NCI-H1105 treated with DMSO at 0.1 percent for 48 hours (cell line): ENCODE measurements at places on chromosomes 7 and 10.

- no peak for DNase-seq
Measured at GRCh38 chr7:152015600-152015999, 9.9 kb upstream of the GALNT11 start.

DNA sequence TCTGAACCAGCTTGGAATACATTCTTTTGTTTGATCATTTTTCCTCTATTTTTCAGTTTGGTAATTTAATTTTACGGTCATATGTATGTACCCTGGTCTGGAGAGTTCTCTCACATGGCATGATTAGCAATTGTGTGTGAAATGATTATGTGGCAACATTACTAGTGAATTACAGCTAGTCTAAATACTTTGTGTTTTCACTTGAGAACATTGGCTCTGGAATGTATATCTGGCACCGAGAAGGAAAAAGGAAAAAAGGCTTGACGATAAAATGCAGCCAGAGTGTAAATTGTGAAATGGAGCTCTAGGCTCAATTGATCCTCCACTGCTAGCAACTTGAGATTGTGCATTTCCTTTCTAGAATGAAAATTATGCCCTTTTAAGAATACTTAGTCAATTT lies 397.2 kb downstream of the EXOC4 start:
- DNase-seq, result no peak

DNA sequence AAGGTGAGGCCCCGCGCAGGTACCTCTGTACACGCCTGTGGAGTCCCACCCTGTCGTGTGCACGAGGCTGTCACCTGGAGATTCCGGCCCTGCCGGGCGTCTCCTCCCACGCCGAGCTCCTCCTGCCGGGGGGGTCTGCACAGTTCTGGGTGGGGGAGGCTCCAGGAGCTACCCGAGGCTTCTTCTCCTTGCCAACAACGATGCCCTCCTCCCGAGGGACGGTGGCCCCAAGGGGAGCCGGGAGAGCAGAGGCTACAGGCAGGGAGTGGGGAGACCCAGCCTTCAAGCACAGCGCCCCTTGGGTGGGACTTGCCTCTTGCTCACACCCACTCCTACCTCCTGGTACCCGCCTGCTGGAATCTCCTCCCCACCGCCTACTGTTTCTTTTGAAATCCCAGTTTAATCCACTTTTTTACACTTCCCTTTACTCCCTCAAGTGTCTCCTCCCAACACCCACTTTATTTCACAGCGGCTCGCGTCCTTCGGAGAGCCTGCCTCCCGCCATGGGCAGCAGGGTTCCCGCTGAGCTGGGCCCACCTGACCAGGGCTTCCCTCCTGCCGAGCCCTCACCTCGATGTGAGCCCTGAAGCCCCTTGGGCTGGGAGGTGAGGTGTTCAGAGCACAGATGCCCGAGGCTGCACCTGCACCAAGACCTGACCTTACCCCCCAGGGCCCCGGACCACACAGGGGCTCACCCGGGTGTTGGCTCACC lies 338.1 kb downstream of the DNAJB6 start:
- DNase-seq, result no peak

DNA sequence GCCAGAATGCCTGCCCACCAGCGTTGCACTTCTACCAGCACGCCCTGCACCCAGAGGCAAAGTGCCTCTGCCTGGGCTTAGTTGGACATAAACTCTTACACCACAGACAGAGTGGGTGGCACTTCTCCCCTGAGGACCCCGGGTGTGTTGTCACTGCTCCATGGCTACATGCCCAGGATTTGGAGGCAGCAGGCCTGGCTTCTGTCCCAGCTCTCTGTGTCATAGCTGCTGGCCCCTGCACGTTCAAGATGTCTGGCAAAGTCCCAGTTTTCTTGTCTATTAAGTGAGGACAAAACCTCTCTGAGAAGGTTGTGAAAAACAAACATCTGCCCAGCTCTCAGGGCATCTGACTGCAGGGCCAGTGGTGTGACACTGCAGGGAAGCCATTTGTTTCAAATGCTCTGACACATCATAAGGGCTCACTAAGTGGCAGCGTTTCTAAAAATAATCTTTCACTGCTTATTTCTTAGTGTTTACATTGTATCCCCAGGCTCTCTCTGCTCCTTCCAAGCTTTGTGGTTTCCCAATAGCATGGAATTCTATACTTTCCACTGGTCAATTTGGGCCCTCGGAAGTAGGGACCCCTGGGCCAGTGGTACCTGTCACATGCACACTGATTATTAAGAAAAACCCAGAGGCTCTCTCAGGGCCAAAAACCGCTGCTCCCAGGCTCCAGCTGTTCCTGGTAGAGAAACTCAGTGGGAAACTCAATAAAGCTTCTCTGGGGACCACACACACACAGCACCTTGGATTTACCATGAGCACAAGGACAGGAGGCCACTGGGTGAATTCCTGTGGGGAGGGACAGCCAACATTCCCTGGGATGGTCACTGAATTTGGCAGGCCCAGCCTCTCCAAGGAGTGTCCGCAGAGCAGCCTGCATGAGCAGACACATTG lies 86.2 kb upstream of the ANLN start:
- DNase-seq, result peak; percentile 99

DNA sequence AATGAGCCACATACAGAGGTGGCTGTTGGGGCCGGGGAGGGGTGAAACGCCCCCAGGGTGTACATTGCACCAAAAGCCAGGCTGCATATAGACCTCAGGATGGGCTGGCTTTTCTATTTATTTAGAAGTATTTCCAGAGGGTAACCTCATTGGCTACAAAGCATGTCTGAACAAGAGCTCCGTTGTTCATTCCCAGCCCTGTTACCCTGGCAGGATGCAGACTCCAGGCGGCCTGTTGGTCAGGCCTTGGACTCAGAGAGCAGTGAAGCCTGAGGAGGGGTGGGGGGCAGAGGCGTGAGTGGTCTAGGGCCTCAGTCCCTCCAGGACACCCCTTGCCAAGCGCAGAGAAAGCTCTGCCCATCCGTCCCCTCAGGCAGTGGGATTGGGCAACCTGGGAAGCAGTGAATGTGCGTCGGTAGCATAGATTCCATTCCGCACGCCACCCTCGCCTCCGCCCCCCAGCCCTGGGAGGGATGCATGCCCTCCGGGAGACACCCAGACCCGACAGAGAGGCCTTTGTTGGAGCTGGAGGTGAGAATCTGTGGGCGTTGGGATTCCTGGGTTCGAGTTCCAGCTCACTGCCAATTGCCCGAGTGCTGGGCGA lies 41.9 kb downstream of the TCF7L2 start:
- DNase-seq, result no peak

DNA sequence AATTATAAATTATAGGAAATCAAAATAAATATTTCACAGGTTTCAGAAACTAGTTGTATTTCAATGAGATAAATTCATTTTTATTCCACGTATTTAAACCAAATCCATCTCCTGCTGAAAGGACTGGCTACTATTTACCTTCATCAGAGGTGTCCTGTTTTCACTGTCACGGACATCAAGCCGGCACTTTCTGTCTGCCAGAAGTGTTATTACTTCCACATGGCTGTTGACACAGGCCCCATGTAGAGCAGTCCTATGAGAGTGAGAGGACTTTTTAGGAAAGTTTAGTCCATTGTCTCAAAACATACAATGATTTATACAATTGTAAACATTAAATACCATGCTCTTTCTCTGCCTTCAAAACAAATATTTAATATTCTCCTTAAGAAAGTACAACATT lies 100.4 kb upstream of the ACBD5 start:
- DNase-seq, result no peak

- no peak for DNase-seq
Measured at GRCh38 chr7:92794391-92794790, 42.0 kb downstream of the CDK6 start.

GRCh38 chr10:54530299-54530698 lies 270.7 kb downstream of the PCDH15 start:
- peak; percentile 34 for DNase-seq

DNA sequence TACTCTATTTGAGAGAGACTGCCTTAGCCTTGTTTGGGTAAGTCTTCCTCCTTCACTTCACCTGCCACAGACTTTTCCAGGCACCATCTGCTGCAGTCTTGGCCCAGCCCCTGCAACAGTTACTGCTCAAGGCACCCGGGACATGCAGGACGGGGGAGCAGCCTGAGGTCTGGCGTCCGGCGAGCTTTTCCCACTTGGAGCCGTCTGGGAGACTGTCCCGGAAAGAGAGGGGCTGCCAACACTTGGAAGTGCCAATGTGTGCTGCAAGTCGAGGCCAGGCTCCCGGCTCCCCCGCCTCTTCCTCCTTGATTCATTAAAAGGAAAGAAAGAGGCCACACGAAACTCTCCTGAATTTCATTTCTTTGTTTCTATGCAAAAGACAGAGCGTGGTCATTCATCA lies 13.7 kb downstream of the HTRA1 start:
- no peak for DNase-seq

DNA sequence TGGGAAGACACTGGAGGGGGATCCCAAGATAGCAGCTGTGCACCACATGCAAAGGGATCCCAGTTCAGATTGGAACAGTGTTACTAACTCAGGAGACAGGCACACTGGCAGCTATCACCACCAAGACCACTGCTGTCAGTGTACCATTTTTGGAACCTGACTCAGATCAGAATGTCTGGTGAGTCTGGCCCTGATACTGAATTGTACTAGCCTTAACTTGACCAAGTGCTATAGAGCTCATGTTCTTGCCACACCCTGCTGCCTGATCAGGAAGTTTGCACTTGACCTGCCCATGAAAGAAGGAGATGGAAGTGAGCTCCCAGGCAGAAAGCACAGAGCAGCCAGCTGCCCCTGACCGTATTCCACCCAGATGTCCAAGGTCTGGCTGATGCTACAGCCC lies 4.8 kb upstream of the PRRT4 start:
- no peak for DNase-seq

- DNase-seq, result peak; percentile 65
Measured at GRCh38 chr7:124032369-124033094, at the start of gene TMEM229A. Gene TMEM229A (minus strand): TSS chr7:124033067. CDS start chr7:124033003, 64 bp downstream.

DNA sequence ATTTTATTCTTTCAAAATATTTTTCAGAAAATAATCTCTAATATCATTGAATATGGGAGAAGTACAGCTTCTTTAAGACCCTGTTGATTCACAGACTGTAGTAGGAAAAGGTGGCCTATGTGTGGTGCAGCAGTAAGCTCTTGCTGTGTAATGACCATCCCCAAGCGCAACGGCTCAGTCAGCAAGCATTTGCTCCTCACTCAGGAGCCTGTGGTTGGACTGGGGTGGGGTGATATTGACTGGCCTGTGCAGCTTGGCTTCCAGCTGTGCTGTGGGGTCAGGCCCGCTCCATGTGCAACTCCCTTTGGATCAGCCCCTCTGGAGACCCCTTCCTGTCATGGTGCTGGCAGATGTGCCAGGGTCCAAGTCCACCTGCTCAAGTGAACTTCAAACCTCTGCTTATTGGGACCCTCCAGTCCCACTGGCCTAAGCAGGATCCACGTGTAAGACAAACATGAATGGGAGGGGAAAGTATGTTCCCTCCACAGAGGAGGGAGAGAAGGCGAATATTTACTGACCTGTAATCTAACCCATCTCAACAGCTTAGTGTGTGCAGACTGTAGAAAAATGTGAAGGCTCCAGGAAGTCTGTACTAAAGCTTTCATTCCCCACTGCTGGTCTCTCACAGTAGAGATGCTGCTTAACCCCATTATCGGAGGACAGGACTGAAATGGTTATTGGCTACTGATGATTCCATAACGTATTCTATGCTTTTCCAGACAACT lies 239.7 kb downstream of the WDR37 start:
- DNase-seq, result no peak

DNA sequence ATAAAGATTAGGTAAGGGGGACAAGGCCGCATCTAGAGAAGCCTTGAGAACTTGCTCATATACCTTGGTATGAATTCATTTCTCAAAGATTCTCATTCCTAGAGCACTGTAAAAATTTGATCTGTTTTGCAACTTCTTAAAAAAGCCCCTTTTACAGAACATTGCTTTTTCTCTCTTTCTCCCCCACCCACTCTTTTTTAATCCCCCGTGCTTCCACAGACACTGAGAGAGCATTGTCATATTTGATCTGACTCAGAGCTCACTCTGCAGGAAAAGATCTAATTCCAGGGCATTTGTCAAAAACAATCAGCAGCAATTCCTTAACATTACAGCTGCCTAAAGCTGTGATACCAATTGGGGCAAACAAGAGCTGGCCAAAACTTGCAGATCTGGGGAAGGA lies 92.0 kb downstream of the ARHGAP22 start:
- DNase-seq, result no peak

- DNase-seq, result peak; percentile 35
Measured at GRCh38 chr7:94330269-94331020, 64.2 kb upstream of the COL1A2 start.

DNA sequence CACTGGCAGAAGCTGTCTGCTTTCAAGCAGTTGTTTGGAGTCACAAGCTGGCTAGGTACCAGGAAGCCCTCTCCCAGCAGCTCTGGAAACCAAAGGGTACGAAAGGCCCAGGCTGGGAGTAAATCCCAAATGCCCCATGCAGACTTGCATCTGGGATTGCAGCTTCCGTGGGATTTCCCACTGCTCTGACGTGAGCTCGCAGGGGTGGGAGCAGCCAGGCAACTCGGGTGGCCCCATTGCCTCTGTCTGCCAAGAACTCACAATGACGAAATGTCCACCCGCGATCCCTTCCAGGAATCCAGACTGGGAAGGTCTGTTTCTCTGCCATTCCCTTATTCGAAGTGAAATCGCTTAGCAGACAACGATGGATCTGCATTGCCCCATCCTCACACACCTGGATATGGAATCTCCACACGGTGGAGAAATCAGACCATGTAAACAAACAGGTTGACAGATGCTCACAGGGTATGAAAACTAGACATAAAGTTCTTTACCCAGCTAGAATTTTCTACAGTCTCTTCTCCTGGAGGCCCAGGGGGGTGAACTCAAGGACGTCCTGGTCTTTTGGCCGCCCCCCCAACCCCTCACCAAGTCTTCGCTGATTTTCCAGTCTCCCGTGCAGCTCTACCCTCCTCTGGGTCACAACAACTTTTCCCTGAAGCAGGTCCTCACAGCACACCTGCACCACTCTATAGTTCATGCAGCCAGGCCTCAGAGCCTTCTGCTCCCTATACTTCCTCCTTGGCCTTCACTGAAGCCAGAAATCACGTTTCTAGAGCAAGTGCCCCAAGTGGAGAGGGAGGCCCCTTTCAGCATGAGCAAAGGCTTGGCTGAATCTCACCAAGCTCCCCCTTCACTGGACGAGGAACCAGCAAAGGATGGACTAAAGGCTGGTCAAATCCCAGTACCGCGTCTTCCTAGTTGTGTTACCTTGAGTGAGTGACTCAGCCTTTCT lies 20.0 kb downstream of the SH3PXD2A start:
- no peak for DNase-seq

GRCh38 chr7:51458693-51459092 lies 142.1 kb upstream of the COBL start:
- no peak for DNase-seq

DNA sequence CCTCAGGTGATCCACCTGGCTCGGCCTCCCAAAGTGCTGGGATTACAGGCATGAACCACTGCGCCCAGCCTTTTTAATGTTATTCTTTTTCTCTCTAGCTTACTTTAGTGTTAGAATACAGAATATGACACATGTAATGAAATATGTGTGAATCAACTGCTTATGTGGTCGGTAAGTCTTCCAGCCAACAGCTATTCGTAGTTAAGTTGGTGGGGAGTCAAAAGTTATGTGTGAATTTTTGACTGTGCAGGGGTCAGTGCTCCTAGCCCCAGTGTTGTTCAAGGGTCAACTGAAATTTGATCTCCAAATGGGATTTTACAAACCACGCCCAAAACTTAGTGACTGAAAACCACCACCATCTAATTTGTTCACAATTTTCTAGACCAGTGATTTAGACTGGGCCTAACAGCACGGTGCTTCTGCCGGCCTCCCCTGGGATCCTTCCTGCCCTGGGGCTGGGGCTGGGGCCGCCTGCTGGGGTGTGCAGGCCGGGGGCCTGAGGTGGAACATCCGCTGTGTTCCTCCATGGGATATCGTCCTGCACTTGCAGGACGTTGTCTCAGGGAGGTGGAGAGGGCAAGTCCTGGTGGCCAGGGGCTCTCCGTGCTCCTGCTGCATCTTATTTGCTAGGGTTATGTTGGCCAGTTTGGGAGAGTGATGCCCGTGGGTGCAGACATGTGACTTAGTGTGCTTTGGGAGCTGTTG lies 24.5 kb upstream of the GRB10 start:
- DNase-seq, result no peak
